ENCODE measurements at places on chromosomes 6 and 20.

DNA sequence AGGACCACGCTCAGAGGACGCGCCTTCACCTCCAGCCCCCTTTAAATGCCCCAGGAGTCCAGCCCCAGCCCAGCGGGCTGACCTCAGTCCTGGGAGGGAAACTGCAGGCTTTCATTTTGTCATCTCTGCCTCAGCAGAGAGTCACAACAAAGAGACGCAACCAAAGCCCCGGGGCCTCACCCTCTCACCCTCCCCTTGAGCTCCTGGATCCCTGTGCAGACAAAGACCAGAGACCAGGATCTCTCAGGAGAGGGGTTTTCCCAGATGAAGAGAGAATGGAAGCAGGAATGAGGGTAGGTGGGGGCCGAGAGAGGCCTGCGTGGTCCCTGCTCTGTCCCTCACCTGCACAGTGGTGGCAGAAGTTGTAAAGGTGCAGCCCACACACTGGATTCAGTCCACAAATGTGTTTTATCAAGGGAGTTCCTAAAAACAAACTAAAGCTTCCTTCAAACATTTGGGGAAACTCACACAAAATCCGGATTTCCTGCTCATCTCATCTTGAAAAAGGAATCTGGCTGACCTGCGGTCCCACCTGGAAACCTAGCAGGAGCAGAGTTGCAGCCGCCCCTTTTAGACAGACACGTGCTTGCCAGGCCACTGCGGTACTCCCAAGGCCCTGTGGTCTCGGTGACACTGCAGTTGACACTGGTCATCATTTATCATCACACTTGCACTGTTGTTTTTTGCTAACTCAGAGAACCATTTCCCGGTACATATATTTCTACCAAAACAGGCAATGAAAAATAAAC, 27.1 kb downstream of the PTGIS start:
- DNase-seq: no peak

DNA sequence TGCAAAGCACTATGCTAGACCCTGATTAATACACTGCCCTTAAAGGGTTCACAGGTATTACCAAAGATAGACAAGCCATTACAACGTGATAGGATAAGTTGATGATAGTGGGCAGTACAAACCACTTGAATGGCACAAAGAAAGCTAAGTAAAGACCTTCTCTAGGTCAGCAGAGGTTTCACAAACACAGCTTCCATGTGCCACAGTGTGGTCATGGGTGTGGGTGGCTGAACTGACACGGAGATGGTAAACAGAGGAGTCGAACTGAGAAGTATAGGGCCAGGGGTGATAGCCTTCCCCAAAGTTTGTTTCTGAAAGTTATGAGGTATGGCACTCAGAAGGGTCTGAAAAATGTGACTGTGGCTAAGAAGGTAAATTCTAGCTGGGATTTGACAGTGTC, 4.3 kb downstream of the ZBTB9 start:
- DNase-seq: no peak

DNA sequence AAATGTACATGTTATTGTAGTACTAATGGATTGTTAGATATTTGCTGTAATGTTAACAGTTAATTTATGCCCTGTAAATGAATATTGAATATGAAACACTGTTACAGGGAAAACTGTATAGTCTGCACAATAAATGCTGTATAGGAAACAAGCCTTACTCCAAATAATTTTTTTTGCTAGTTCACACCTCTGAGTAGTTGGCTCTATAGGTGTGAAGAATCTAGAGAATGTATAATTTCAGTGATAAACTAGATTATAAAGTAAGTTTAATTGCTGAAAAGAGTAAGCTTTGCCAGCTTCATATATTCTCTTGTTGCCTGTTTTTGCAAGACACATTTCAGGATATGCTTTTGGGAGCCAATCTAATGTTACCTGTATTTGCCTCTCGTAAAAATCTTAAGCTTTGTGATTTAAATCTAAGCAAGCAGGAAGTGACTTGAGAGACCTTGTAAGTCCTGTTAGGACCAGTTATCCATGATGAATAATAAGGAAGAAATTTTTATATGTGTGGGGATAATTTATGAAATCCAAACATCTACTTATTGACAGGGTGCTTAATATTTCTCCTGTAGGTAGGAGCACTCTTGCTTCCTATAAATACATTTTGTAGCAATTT, 232.4 kb downstream of the ZFAND3 start:
- DNase-seq: no peak

GRCh38 chr6:49326347-49326746, 136.7 kb downstream of the MMUT start:
- DNase-seq: no peak

- DNase-seq: no peak
Observed at GRCh38 chr6:52216932-52217575, 27.2 kb downstream of the IL17F start.

DNA sequence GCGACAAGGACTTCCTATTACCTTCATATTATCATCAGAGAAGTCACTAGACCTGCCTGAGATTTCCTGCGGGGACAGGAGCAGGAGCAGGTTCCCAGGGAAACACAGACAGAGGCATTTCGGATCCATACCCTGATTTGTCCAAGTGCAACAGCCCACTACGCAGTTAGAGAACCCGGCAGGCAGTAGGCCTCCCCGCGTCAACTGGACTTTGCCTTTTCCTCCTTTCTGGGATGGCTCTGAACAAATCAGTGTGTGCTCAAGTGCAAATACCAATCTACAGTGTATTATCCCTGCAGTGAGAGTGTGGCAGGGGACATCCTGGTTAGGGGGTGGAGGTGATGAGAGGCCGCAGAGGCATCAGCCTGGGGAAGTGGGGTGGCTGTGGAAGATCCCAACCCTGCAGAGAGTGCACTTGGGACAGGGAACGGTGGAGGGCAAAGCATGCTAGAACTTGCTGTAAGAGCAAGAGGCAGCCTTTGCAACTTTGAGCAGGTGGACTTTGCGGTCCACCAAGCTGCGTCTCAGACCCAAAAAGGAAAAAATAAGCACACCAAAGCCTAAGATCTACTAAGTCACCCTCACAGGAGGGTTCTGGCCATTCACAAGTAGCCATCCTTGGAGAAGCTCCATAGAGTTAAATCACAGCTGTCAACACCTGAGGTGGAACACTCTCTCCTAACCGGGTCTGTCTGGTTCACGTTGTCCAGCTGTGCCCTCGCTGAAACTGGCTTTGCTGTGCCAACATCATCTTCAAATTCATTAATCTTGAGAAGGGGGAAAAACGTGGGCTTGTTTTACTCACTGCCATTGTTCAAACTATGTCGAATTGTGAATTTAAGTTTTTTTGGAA, 159.1 kb downstream of the ZDHHC14 start:
- DNase-seq: no peak

- DNase-seq: no peak
Observed at GRCh38 chr6:107061125-107062020, 33.4 kb downstream of the MTRES1 start.

DNA sequence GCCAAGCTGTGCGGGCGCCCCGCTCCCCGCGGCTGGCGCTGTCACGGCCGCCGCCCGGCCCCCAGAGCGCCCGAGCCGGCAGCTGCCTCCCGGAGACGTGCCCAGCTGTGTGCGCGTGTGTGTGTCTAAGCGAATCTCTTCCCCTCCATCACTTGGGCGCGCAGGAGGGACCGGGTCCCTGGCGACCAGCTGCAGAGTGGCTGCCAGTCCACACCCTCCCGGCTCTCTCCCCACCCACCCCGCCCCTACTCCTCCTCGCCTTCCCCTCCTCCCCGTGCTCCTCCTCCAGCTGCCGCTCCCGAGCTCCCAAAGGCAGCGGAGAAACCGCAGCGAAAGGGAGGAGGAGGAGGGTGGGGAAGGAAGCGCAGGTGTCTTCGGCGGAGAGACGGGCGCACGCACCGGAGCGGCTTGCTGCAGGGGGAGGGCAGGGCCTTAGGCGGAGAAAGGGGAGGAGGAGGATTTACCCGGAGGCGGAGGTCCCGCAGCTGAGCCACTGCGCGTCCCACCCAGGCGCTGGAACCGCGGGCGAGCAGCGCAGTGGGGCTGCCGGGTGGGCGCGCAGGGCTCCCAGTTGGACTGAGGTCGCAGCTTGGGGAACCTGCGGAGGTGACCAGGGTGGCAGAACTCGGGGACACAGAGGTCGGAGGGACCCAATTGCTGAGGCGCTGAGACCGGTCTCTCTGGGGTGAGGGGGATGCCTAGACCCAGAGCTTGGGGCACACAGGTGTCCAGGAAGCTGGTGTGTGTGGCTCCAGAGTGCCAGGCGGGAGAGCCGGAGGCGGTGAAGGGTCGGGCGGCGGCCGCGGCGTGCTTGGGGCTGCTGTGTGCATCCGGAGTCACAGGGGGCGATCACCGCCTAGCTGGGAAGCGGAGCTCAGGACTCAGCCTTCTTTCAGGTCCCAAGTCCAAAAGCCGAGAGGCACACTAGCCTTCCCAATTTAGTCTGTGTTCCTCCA, at the start of gene HS3ST5:
TSS of gene HS3ST5 (minus strand) at position 198 of the 956 bp plus-strand sequence. CDS start 280,178 bp downstream, outside the sequence.
- no peak for DNase-seq

DNA sequence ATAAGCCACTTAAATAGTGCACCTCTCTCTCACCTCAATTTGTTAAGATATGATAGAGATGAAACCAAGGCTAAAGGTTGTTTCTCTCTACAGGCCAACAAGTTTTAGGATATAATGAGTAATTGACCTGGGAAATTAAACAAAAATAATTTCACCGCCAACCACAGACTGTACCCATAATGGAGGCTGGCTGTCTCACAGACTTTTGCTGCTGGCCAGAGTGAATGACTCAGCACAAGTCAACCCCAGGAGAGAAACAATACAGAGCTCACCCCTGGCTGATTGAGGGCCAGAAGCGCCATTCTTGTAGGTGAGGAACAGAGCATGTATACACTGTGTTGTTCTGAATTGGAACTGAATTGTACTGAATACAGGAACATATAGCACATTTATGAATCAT, 99.9 kb downstream of the CAP2 start:
- DNase-seq: no peak

GRCh38 chr6:89145091-89145955, 532 bp upstream of the PM20D2 start:
- DNase-seq: no peak

DNA sequence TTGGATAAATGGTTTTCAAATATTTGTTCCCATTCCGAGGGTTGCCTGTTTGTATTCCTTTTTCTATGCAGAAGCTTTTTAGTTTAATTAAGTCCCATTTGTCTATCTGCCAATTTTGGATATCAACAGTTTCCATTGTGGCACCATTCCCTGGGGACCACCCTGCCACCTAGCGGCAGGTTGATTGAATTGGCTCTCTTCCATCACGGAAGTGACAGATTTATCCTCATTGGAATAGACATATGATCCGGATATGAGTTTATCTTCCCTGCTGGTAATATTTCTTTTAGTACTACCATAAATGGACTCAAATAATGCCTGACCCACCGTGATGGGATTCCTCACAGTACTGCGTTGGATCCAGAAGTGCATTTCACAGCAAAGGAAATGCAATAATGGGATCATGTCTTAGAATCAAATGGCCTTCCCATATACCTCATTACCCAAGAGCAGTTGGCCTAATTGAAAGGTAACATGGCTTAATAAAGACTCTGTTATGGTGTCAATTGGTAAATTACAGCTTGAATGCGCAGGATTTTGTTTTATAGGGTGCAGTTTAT, 327.0 kb downstream of the BMP2 start:
- DNase-seq: no peak

- no peak for DNase-seq
Observed at GRCh38 chr6:100353276-100354015, 111.3 kb downstream of the SIM1 start.

GRCh38 chr6:36139431-36139830, 9.1 kb downstream of the MAPK13 start:
- peak; percentile 27 for DNase-seq

- no peak for DNase-seq
Observed at GRCh38 chr20:17678295-17678694, 3.7 kb downstream of the RRBP1 start.

DNA sequence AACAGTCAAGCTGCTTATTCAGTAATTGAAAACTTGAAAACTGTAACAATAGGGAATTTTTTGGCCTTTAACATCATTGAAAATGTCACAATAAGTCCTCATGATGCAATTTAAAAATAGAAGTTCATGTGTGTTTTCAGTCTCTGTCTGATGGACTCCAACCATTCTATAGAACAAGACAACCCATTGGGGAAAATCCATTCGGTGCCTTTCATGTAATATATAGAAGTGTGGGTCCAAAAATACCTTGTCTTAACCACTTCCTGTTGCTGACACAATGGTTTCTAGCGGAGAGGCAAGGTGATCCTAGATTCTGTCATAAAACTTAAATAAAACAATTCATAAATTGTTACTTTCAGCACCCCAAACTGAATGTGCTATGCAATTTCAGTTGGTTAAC, 1131.3 kb upstream of the MAP3K7 start:
- DNase-seq: no peak

- DNase-seq: no peak
Observed at GRCh38 chr20:32028647-32029372, 18.6 kb downstream of the CCM2L start.

DNA sequence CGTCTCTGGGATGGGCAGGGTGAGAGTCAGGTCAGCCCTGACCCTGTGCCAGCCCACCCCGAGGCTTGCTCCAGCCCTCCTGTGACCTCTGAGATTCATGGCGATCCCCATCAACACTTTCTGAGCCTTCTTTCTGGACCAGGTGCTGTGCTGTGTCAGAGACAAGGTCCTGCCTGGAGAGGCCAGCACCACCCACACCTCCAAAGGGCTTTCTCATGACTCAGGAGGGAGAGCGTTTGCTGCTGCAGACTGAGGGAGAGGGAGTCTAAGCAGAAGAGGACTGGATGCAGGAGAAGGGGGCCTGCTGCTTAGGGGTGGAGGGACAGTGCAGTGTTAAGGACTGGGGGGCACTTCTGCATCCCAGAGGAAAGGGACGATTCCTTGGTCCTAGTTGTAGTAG, 193.5 kb downstream of the LRFN2 start:
- no peak for DNase-seq

GRCh38 chr20:53927990-53928389, 142.4 kb downstream of the BCAS1 start:
- DNase-seq: no peak

DNA sequence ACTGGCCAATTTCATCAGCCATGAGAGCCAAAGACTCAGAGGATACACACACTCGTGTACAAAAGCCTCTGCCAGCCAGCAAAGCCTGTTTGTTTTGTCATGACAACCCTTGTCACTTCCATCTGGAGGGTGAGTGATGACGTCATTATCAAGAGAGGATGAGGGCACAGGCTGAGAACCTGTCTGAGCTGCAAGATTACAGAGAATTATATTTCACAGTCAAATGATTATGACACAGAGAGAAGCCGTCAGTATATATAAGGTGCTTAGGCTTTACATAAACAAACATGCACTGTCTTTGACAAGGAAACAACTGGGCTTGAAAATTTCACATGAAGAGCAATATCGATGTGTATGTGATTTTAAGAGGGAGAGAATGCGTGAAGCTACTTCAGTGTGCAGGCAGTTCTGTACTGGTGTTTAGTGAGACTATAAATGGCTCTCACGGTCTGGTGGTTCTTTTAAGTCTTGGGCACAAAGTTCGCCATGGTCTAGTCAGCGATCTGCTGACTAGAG, 36.5 kb upstream of the BCLAF1 start:
- DNase-seq: no peak

DNA sequence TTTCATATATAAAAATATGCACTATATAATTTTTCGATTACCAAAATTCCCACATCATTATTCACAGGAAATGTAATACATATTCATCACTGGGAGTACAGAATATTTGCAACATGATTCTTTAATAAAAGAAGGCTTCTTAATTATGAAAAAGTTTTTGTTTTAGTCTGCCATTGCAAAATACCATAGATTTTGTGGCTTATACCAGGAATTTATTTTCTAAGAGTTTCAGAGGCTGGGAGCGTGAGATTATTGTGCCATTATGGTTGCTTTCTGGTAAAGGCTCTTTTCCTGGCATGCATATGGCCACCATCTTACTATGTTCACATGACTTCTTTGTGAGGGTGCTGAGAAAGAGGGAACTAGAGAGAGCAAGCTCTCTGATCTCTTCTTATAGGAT, 306.9 kb upstream of the ADGRB3 start:
- no peak for DNase-seq

GRCh38 chr6:136547336-136547735, 2.9 kb downstream of the MAP7 start:
- DNase-seq: peak; percentile 50
